ENCODE measurements at places on chromosomes 5 and 9.

- no peak for DNase-seq
Observed at GRCh38 chr5:156892223-156892622, 42.1 kb downstream of the PPP1R2B start.

DNA sequence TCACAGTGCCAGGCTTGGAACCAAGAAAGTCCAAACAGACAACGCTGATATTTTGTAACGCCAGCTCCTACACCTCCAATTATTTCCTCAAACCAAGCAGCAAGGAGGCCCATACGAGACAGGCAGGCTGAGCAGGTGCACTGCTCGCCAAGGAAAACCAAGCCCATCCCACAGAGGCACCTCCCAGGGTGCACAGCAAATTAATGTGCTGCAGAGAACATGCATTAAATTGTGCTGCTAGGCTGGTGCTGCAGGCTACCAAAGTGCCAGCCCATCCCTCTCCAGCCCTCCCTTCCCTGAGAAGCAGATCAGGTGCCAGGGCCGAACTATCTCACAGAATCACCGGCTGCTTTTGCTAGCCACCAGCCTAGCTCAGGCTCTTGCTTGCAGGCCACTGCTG is 137.8 kb downstream of the PAX5 start:
- no peak for DNase-seq

GRCh38 chr9:19416143-19416542 is 7.3 kb downstream of the ACER2 start:
- no peak for DNase-seq

DNA sequence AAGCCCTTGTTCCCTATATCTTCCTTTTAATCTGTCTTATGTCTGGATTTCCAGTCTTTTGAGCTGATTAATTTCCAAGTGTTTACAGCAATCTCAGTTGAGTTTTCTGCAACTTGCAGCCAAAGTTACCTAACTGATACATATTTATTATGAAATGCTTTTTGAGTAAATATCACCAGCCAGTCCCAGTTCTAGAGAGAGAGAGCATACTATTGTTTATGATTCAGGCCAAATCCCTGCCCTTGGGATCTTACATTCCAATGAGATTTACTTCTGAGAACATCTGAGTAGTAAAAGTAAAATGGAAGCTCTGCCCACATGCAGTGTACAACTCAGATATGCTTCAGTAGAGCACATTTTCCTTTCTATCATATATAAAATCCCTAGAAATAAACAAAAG is 661.7 kb downstream of the KCTD16 start:
- no peak for DNase-seq

- DNase-seq = peak; percentile 59
Observed at GRCh38 chr5:95822542-95823181, at the start of gene GLRX. GLRX (minus strand) TSS chr5:95822726; CDS start chr5:95822662, 64 bp downstream.

- DNase-seq = no peak
Observed at GRCh38 chr9:128190516-128191405, 611 bp downstream of the CIZ1 start.

All from GM13976 (cell line).